ENCODE measurements at places on chromosomes 12 and 14.

DNA sequence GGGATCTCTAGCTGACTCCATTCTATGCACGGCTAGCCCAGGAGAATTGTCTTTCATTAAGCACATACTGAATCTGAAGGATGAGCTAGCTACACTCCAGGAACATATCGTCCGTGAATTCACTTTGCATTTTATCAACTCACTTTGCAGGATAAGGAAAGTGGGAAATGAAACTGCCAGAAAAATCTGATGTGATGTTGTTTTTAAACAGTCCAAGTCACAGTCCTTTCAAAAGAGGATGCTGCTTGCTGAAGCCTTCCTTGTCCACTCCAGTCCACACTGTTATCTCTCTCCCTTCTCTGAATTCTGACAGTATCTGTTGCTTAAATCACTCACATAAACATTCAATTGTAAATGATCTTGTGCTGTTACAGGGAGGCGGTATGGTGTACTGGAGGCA, 12.7 kb upstream of the TMCC3 start:
- H3K27ac ChIP-seq, result no peak overlapping the region
- H3K4me3 ChIP-seq, result no peak overlapping the region
- H3K4me1 ChIP-seq, result no peaks in the 10 kb centered on the region
- H3K36me3 ChIP-seq, result no peaks in the 10 kb centered on the region
- H3K27me3 ChIP-seq, result no peaks in the 10 kb centered on the region

GRCh38 chr14:78851189-78851588, 681.0 kb downstream of the NRXN3 start:
- no peak overlapping the region for H3K27ac ChIP-seq
- DNase-seq, result no peak
- H3K27me3 ChIP-seq, result no peaks in the 10 kb centered on the region
- H3K4me1 ChIP-seq, result no peaks in the 10 kb centered on the region

DNA sequence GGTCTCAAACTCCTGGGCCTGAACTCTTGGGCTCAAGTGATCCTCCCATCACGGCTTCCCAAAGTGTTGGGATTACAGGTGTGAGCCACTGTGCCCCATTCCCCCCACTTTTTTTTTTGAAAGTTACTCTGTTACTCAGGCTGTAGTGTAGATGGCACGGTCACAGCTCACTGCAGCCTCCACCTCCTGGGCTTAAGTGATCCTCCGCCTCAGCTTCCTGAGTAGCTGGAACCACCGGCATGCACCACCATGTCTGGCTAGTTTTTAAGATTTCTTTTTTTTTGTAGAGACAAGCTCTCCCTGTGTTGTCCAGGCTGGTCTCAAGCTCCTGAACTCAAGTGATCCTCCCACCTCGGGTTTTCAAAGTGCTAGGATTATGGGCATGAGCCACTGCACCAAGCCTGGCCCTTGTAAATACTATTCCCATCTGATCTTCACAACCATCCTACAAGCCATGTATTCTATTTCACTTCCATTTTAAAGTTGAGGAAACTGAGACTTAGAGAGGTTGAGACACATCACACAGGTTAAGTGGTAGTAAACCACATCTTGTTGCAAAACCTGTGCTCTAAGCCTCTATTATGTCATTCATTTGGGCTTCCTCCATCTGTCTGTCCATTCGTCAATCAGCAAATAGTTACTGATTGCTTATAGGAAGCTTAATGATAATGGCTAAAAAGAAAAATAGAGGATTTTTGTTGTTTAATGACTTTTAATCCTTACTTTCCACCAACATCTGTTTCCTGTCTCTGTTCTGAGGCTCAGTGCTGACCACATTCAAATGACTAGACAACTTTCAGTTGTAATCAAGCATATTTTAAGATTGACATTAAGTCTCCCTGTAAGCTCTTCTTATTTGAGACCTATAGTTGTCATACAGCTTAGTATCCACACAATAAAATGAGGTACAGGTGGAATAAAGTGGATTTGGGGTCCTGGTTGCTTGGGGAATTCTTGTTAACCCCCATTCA, 9.2 kb downstream of the ASCL4 start:
- H3K4me1 ChIP-seq, result no peaks in the 10 kb centered on the region
- no peak overlapping the region for H3K27ac ChIP-seq
- H3K4me3 ChIP-seq, result no peak overlapping the region
- H3K36me3 ChIP-seq, result no peaks in the 10 kb centered on the region
- no peaks in the 10 kb centered on the region for H3K27me3 ChIP-seq

DNA sequence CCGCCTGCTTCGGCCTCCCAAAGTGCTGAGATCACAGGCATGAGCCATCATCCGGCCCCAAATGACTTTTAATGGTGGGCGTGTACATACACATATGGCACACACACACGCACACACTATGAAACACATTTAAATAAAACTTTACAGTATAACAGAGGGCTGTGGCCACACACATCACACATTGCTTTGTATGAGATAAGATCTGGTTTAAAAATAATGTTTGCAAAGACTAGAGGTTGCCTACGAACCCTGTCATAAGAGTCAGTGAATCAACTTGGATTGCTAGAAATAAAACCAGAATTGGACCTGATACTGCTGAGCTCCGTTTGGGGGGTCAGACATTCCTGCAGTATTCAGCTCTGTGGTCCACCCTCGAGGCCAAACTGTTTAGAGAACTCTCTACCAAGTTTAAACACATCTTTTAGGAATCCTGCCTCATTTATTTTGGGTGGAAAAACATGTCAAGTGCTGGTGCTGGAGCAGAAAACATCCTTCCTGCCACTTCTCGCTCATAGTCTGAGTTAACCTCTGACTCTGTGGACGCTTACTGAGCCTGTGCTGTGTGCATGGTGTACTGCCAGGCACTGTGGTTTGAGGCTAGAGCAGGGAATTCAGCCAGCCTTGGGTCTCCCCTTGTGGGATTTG, 47.8 kb upstream of the EML1 start:
- H3K36me3 ChIP-seq, result no peaks in the 10 kb centered on the region
- no peak overlapping the region for H3K4me3 ChIP-seq
- H3K27me3 ChIP-seq, result no peaks in the 10 kb centered on the region
- DNase-seq, result no peak
- H3K4me1 ChIP-seq, result no peaks in the 10 kb centered on the region
- H3K27ac ChIP-seq, result no peak overlapping the region

DNA sequence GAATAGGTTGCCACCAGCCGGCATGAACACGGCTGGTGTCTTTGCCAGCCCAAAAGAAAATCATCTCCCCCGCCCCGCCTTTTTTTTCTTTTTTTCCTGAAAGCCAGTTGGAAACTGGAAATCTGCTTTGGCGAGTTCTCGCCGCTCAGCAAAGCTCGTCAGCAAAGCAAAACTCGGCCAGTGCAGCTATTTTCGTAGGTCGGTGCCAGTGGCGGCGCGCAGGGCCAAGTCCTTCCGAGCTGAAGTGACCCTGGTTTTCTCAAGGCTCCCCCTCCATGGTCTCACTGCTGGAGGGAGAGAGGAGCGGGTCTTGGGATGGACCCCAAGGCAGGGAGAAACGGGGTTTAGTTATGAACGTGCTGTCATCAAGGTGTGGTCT, 248.4 kb upstream of the RTL1 start:
- no peak overlapping the region for H3K4me3 ChIP-seq
- H3K36me3 ChIP-seq, result no peaks in the 10 kb centered on the region
- no peaks in the 10 kb centered on the region for H3K4me1 ChIP-seq
- no peaks in the 10 kb centered on the region for H3K27me3 ChIP-seq

DNA sequence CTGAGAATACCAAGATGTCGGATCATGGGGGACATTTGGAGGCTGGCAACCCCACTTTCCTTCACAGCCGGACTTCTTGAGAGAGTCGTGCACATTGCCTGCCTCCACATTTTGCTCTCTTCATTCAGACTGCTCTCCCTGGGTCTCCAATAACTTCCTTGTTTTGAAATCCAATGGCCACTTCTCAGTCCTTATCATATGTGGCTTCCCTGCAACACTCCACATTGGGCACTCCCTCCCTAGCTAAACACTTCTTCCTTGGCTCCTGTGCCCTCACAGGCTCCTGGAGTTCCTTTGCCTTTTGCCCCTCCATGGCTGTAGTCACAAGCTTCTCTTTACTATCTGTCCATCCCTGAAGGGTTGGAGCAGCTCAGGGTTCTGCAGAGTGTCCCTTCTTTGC, 30.1 kb downstream of the NPC2 start:
- H3K27me3 ChIP-seq, result no peaks in the 10 kb centered on the region
- no peaks in the 10 kb centered on the region for H3K4me1 ChIP-seq
- no peak for DNase-seq

GRCh38 chr14:23041729-23042128, 283 bp upstream of the PSMB11 start:
- H3K27ac ChIP-seq, result no peak overlapping the region
- no peak for DNase-seq
- H3K36me3 ChIP-seq, result no peaks in the 10 kb centered on the region
- no peaks in the 10 kb centered on the region for H3K4me1 ChIP-seq
- no peak overlapping the region for H3K4me3 ChIP-seq
- no peaks in the 10 kb centered on the region for H3K27me3 ChIP-seq
